Activated T-cell treated with anti-CD3 and anti-CD28 coated beads, Interleukin-2, amount 50 U/mL, for 72 hours (primary cell): ENCODE measurements at places on chromosomes 11 and 22.

GRCh38 chr11:85088286-85088685, 538.9 kb downstream of the DLG2 start:
- no peak for DNase-seq

- no peak for DNase-seq
These were observed 6.9 kb downstream of the RDX start for GRCh38 chr11:110289472-110289871.

- DNase-seq, result no peak
These were observed 12.3 kb upstream of the GLYATL2 start for GRCh38 chr11:58856806-58857205.

DNA sequence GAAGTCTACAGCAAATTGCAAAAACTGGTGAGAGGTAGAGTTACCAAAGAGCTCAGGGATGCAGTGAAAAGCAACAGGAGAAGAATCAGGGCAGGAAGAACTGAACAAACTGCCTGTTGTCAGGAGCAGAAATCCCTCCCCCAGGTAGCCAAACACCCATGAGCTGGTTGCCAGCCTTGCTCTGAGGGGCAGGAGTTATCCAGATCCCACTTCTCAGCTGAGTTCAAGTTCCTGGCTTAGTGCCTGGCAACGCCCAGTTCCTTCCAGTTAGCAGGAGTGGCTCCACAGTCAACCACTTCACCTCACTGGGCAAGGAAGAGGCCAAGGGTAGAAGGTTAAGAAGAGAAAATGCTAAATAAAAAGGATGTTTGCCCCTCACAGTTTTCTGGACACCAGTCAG, 1.9 kb upstream of the MPZL2 start:
- no peak for DNase-seq
